ENCODE measurements at places on chromosomes 4 and X.

DNA sequence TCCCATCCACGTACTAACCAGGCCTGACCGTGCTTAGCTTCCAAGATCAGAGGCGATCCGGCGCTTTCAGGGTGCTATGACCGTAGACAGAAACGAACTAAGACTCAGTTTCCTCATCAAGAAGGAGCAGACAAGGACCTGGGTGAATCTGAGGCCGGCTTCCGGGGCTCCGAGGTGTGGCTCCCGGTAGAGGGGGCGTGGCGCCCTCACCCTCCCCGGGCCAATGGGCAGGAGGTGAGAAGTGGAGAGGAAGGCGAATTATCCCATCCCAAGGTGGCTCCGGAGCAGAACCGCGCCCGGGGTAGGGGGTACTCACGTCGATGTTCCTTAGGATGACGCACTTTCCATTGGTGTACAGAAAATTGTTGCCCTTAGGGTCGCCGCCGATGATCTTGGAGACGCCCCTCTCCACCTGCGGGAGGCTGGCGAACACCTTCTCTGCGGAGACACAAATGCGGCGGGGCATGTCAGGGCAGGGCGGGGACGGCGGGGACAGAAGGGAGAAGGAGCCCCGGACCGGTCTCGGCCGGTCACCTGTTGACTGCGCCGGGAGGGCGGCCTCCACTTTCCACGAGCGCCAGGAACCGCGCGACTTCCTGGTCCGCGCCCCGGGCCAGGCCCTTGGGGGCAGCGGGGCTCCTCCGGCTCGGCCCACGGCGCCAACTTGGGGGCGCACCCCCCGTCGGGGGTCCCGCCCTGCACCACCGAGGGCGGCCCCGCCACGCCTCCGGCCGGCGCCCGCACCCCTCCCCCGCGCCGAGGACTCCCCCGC, 616 bp downstream of the WDR1 start:
- DNase-seq = no peak

DNA sequence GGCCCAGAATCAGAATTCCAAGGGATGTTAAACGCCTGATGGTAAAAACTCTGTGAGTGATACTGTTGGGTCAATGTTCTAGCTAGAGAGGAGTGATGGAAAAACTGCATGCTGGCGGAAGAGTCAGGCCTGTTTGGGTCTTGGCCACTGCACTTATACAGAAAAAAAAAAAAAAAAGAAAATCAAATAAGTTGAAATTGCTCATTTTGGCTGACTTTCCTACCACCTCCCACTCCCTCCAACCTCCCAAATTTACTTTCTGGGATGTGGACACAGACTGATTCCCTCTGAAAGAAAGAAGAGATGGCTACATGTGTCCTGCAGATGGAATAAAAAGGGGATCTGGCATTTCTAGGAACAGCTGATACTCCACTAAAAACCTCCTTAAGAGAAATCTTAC, 234.1 kb upstream of the GIMD1 start:
- DNase-seq = no peak

- DNase-seq = no peak
These were observed 58.5 kb downstream of the SLC2A9 start for GRCh38 chr4:9962611-9963314.

DNA sequence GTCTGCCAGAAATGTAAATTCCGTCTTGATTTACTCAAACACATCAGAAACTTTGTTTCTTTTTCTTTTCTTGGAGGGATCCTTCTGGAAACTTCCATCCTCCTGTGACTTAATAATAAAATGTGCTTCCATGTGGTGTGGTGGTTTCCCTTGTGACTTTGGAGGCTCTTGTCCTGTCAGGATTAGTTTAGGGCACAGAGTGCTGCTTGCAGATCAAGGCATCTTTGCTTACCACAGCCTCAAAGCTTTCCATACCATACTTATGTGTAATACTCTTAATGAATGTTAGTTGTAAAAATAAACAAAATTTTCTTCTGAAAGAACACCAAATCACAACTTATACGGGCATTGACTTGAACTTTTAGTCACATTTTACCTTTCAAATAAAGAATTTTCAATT, 27.4 kb downstream of the GBA3 start:
- DNase-seq = peak; percentile 69

DNA sequence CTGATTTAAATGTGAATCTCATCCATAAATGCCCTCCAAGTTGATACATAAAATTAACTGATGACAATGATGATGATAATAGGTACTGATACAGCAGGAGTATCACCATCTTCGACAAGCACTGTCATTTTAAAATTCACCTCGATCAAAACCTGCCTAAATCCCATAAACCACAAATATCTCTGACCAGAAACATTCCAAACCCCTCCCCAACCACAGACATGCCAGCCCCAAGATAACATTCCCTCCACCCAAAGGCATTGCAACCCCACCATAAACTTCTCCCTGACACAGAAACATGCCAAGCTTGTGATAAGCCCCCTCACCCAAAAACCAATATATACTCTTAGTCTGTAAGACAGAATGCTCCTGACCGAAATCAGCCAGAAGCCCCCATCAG, 63.7 kb upstream of the WDFY3 start:
- DNase-seq = no peak

DNA sequence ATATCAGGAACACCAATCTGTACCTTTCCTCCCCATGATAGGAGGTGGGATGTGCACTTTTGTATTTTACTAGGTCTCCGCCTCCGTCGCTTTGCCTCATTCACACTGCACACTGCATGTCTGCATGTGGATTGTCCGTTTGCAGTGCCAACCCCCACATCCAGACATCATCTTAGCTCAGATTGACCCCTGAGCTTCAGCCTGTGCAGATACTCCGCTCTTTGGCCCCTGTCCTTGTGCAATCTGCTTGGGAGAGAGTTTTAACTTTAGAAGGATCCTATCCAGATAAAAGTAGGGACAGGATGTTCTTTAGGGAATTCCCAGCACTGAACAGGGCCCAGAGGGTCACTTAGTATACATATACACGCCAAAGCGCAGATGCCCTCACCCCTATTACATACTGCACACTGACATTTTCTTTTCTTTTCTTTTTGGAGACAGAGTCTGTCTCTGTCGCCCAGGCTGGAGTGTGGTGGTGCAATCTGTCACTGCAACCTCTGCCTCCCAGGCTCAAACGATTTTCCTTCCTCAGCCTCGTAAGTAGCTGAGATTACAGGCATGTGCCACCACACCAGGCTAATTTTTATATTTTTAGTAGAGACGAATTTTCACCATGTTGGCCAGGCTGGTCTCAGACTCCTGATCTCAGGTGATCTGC, 43.3 kb upstream of the FBXW7 start:
- DNase-seq = no peak

DNA sequence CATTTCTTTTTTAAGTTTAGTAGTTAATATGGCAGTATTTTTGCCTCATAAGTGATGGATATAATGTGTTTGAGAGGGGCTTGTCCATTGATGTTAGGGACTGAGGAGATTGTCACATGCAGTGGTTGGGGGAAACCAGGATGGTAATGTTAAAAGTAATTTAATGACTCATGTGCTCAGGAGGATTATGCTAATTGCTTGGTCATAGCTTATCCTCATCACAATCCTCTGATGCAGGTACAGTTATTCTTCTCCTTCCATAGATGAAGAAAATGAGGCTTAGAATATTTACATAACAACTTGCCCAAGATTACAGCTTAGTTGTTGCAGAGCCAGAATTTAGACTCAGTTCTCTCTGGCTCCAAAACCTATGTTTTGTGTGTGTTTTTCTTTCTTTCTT, 94.4 kb upstream of the SCML1 start:
- no peak for DNase-seq
